Gastroesophageal sphincter (tissue), 4 donors: ENCODE measurements at places on chromosomes 16 and 17. TPM values are rescaled to one million over a fixed set of nuclear protein-coding genes. Genes with fewer than 3 reads are reported as not detected.

GRCh38 chr17:63451150-63451549, 5.0 kb upstream of the CYB561 start:
- ATAC-seq, result no peak

Gene GLIS2
- 6.9 TPM for total RNA-seq

GRCh38 chr17:74836191-74836590, 23.5 kb downstream of the GRIN2C start:
- no peak for ATAC-seq

DNA sequence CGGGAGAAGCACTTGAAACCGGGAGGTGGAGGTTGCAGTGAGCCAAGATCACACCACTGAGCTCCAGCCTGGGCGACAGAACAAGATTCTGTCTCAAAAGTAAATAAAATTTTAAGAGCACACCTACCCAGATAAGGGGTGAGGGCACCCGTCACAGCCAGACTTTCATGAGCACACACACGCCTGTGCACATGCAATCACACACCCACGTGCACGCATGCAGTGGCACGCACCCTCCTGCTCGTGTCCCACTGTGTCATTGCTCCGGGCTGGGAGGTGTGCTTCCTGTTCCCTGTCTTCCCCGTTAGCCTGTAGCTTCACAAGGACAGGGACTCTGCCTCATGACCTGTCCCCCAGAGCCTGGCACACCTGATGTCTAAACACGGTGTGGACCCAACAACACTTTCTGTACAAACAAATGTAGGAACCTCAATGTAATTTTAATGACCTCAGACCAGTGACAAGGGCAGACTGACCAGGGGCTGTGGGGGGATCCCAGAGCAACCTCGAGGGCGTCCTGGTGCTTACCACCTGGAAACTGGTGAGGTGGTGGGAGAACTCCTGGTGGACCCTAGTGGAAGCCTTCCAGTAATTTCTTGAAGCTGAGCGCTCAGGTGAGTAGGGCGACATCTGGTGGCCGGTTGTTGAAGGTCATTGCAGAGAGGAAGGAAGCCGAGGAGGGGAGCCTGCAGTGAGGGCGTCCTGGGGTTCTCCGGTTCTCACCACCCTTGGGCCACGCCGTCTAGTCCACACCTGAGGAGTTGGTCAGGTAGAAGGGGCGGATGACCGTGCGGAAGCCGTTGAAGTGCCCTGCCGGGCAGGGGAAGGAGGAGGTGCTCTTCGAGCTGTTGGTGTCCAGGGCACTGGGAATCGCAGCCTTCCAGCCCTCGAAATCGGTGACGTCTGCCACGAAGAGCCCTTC, 8.6 kb downstream of the LGALS3BP start:
- peak; percentile 31 for ATAC-seq

Gene NOG
- total RNA-seq, result 3.2 TPM

Gene FOXN1
- not detected for total RNA-seq

Gene MT4
- total RNA-seq, result not detected

DNA sequence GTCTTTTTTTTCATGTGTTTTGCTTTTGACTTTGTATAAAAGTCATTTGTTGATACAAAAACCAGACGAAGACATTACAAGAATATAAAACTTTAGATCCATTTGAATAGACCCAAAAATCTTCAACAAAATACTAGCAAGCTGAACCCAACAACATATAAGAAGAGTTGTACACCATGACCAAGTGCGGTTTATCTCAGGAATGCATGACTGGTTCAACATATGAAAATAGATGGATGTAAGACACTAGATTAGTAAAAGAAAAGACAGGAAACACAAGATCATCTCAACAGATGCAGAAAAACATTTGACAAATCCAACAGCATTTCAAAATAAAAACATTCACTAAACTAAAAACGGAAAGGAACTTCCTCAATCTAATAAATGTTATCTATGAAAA, 69.0 kb downstream of the TBC1D16 start:
- no peak for ATAC-seq

GRCh38 chr16:50909831-50910735, 168.2 kb downstream of the CYLD start:
- no peak for ATAC-seq

DNA sequence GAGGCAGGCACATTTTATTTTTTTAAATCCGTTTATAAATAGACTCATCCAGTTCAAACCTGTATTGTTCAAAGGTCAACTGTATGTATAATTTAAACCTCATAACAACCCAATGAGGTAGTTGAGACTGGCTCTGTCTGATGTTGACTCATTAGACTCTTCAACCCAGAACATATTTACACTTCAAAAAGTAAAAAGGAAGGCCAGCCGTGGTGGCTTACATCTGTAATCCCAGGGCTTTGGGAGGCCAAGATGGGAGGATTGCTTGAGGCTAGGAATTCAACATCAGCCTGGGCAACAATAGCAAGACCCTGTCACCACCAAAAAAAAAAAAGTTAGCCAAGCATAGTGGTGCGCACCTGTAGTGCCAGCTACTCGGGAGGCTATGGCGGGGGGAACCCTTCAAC, 32.5 kb upstream of the DHRS7B start:
- no peak for ATAC-seq

Gene KCNH6
- not detected for total RNA-seq

Gene MYO15B
- 63.0 TPM for total RNA-seq

GRCh38 chr16:89153848-89154271, 17.7 kb upstream of the CDH15 start:
- ATAC-seq, result no peak

Gene CCDC92B
- 0.08 TPM for total RNA-seq

Gene SOST
- 0.27 TPM for total RNA-seq

DNA sequence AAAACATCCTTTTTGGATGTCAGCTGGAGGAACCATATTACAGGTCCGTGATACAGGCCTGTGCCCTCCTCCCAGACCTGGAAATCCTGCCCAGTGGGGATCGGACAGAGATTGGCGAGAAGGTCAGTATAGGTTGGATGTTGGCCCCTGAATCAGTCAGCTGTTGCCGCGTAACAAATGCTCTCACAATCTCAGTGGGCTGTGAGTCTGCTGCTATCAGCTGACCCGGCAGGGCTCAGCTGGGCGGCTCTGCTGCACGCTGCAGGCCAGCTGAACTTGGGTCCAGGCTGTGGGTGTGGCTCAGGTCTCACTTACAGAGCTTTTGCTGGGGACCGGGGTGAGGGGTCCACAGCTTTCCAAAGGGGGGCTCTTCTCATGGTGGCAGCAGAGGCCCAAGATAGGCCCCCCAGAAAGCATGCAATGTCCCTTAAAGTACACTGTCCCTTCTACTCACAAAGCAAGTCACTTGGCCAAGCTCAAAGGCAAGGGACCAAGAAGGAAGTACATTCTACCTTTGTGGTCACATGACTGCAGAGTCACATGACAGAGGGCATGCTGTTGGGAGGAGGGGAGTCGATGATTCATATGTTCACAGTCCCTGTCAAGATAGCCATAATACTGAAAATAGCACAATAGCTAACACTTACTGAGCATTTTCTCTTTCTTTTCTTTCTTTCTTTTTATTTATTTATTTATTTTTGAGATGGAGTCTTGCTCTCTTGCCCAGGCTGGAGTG, 134.2 kb downstream of the ABCC1 start:
- no peak for ATAC-seq

DNA sequence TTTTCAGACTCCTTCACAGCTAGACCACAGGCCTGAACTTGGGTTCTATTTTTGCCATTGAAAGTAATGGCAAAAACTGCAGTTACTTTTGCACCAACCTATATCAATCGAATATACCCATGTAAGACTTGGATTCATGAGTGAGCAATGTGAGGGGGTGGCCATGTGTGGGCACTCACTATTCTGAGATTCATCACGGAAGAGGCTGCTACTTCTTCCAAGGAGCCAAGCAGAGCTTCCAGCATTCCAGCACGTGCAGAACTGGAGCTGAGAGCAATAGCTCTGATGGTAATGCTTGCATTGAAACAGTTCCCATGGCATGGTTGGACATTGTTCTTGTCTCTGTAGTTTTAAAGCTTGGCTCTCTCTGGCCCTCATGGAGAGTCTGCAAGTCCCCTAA, 327.6 kb downstream of the CA10 start:
- no peak for ATAC-seq

Gene HBA1
- total RNA-seq, result 15.5 TPM

Gene KIF2B
- not detected for total RNA-seq

- no peak for ATAC-seq
Measured at GRCh38 chr17:82805823-82806222, 34.0 kb downstream of the ZNF750 start.

DNA sequence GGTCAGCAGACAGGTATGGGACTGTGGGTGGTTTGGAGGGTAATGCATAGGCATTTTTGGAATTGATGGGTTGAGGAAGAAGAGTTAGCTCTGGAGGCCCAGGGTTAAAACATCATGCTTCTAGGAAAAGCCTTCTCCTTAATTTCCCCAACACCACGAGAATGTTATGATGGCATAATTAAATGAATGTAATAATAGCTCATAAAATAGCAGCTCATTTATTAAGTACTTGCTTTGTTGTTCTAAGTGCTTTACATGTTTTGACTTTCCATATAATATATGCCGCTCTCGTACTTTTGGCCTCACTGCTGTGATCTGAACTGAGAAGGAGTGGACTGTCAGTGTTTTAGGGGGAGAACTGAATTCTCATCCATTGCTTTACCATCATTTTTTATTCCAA, 14.3 kb downstream of the LIMD2 start:
- no peak for ATAC-seq

Gene KCNJ18
- not detected for total RNA-seq

- no peak for ATAC-seq
Measured at GRCh38 chr16:53840456-53840855, 136.5 kb downstream of the FTO start.

DNA sequence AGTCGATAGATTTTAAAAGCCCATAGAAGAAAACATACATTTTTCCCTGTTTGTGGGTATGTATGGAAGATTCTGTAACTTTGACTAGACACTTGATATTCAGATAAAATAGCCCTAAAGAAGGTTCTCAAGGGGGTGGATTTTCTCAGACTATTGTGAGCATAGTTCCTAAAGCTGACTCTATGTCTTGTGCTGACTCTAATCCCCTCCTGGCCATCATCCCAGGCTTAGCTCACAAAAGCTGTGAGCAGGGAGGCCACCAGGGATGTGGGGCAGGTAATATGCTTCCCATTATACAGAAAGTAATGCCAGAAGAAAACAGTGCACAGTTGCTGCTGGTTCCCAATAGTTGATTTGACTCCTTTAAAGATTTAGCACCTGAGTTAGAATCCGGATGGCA, 32.0 kb downstream of the CDH13 start:
- ATAC-seq, result no peak

Gene ITGAD
- not detected for total RNA-seq

Gene CD68
- 27.5 TPM for total RNA-seq

DNA sequence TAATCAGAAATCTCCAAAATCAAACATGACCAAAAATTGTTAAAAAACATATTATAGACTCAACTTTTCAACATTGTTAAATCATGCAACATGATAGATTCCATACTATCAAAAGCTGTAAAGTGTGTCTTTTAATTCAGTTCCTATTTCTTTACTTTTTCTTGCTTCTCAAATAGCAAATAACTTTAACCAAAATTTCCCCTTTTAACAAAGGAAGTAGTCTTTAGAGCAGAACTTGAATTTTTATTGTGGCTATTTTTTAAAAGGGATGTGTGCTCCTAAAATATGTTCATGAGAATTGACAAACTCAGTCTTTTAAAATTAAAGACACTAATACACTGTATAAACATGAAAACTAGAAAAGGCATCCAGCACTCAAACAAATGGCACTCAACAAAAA, 49.1 kb downstream of the SPAG9 start:
- ATAC-seq, result no peak
